NCI-H1105 (cell line): ENCODE measurements at places on chromosomes 11 and 22.

- no peak for DNase-seq
Measured at GRCh38 chr11:80186692-80187091, 745.9 kb upstream of the TENM4 start.

- no peak for DNase-seq
Measured at GRCh38 chr22:50296658-50297490, 10.6 kb downstream of the PLXNB2 start.

- peak; percentile 50 for DNase-seq
Measured at GRCh38 chr11:13462311-13462900, 616 bp downstream of the BTBD10 start.

GRCh38 chr11:45102810-45103621, 43.4 kb upstream of the PRDM11 start:
- DNase-seq, result peak; percentile 22

- DNase-seq, result no peak
Measured at GRCh38 chr22:17009640-17010291, 1.7 kb upstream of the GAB4 start.

- DNase-seq, result peak; percentile 0
Measured at GRCh38 chr11:35791088-35791958, 128.7 kb downstream of the TRIM44 start.

- no peak for DNase-seq
Measured at GRCh38 chr11:1064167-1064566, 10.5 kb upstream of the MUC2 start.

DNA sequence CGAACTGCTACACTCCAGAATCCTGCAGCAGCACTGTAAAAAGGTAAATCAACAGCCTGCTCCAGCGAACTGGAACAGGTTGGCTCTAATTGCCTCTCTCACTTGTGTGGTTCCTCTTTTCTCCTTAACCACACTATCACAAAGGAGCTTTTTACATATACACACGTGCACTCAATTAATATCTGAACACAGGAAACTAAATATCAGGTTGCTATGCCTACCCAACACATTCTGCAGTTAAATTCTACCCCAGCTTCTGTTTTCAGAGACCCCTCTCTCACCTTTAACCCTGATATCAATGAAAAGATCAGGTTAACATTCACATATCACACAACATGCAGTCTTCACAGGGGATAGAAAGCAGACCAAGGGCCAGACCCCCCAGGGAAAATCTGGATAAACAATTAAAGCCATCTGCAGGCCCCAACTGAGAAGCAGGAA, 11.0 kb downstream of the RBFOX2 start:
- peak; percentile 37 for DNase-seq

GRCh38 chr11:121437686-121438078, 14.4 kb upstream of the SORL1 start:
- DNase-seq, result no peak

DNA sequence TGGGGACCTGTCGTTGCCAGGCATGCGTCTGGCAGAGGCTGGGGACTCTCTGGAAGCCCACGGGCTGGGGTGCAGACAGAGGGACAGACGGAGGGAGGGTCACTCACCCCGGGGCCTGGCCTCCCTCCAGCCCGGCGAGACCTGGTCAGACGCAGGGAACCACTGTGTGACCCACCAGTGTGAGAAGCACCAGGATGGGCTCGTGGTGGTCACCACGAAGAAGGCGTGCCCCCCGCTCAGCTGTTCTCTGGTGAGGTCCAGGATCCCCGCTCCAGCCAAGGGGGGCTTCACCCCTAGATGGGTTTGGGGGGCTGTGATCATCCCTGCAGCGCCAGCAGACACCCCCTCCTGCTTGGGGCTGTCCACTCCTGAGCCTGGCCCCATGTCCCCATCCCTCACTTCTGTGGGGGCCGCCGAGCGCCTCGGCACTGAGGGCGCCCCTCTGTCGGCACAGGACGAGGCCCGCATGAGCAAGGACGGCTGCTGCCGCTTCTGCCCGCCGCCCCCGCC, 23.6 kb upstream of the MUC5B start:
- DNase-seq, result no peak

- DNase-seq, result no peak
Measured at GRCh38 chr11:134555510-134555909, 143.5 kb upstream of the B3GAT1 start.

DNA sequence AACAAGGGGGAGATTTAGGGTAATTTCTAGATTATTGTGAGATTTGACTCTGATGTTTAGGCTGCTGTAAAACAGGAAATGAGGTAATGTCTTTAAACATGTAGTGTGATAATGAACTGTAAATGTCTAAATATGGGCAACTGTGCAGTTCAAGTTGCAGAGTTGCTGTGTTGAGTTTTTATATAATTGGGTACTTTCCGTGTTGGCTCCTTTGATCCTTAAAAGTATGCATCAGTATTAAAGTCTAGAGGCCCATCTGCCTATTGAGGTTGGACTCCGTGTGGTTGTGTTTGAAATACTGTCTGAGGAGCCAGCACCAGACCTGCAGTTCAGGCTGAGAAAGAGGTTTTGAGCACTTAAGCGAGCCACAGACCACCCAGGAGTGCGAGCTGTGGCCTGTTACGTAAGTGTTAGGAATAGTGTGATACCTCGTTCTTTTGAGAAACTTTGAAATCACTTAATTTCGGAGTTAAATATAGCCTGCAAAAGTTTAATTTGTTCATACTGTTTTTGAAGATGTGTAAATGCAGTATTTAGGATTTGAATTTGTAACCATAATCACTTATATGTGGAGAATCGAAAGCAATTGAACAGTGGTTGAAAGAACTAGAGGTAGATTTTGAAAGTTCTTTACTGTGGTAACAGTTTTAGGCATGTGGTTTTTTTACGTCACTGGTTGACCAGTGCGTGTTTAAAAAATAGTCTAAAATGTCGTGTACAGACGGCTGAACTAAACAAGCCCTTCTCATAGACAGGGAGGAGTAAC, 9.0 kb downstream of the FAM118A start:
- no peak for DNase-seq

- DNase-seq, result no peak
Measured at GRCh38 chr22:21829523-21829922, 37.9 kb downstream of the MAPK1 start.

DNA sequence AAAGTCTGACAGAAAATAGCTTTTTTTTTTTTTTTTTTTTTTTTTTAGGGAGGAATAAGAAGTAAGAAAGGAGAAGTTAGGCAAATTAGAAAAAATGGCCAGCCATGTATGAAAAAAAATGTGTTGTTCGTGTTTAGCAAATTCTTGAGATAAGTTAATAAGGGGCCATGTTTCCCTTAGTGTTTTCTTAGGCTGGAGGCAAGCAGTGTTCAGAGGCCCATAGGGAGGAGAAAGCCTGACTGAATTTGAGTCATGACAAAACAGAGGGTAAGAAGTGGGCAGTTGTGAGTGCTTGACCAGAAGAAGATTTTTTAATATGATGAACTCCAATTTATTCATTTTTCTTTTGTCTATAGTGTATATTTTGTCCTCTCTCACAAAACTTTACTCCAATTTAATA, 766.4 kb downstream of the FAM181B start:
- peak; percentile 32 for DNase-seq

DNA sequence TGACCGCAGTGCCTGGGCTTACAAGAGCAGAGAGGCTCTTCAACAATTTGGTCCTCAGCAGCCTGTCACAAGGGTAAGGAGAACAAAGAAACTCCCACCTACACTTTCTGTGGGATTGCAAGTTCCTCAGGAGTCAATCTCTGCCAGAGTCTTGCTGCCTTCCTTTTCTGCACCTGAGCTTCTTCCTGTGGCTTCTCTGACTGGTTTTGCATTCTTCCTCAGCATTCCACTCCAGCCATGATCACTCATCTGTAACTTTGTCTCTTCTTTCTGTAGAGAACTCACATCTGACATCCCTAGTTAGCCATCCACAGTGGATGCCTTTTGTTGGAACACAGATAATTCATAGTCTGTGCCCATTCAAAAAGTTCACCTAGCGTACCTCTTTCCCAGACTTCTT, 14.2 kb upstream of the OR6A2 start:
- DNase-seq, result no peak

DNA sequence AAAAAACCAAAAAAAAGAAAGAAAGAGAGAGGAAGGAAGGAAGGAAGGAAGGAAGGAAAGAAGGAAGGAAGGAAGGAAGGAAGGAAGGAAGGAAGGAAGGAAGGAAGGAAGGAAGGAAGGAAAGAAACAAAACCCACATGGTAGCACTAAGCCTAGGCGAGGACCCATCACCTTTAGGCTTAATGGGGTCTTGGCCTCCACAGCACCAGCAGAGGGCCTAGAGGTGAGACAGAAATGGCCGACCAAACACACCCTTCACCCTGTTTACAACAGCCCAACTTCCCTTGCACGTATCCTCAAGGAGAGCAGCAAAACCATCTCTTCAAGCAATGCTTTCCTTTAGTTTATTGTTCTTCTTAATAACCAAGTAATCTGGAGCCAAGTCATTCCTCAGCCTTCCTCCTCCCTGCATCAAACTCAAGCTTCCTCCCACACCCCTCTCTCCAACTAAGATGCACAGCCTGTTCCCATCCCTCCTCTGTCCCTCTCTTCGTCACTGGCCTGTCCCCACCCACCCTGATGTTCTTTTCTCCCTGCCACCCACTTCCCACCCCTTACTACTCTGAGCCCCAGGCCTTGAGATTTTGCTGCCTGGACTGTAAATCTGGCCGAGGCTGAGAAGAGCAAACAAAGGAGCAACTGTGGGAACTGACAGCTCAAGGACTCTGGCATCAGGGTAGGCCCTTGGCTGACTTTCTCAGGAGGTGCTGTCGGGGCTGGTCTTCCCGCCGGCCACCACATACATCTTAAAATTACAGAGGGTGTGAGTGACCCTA, 26.0 kb downstream of the POU2AF1 start:
- no peak for DNase-seq

DNA sequence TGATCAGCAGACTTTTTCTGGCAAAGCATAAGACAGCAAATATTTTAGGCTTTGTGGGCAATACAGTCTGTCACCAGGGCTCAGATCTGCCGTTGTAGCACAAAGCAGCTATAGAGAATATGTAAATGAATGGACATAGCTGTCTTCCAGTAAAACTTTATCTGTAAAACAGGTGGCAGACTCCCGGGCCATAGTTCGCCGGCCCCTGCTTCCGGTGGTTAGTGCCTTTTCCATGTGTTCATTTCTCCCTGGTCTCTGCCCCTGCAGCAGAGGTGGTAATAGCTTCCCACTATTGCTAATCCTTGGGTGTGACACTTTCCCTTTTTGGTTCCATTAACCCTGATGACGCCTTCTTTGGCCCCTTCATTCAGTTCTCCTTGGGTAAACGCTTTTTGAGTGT, 93.7 kb upstream of the LDLRAD3 start:
- DNase-seq, result no peak

- no peak for DNase-seq
Measured at GRCh38 chr22:32097018-32097417, 54.0 kb downstream of the SLC5A1 start.

DNA sequence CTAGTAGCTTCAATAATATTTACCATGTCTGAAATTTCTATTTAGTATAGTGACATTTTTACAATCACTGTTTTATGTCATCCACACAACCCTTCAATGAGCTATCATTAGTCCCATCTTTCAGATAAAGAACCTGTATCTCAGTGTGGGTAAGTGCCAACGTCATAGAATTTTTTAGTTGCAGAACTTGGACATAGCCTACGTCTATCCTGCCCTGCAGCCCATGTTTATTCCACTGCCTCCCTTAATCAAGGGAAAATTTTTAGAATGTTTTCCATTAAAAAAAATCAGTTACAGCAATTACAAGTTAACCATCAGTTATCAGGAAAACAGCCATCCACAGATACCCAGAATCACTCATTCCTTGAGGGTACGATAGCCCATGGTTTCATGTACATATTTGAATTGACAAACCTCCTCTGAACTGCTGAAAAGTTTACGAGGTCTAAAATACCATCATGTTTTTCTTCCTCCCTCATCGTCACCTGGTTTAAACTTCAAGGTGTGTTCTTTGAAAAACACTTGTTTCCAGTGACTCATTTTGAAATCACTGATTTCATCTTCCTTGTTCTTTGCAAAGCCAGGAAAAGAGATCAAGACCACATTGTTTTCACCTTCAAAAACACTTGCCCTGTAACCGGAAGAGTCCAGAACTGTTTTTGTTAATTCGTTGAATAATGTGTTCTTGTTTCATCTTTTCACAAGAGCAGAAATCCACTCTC, 100.9 kb downstream of the FAM76B start:
- DNase-seq, result no peak

- no peak for DNase-seq
Measured at GRCh38 chr11:1847926-1848639, 4.8 kb upstream of the LSP1 start.

DNA sequence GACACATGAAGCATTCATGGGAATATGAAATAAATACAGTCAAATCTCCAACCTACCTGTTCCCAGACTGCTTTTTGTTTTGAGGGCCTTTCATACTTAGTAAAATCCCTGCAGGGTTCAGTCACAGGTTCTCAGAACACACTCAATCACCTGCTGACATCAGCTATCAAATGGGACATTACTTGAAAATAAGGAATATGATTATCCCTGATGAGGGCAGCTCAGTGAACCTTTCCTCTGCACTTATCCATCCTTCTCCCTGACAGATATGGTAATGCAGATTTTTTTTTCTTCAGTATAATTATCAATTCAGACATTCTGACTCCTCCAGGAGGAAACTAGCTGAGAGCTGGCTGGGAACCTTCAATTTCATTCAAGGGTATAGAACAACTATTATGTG, 1127.4 kb upstream of the CCDC90B start:
- no peak for DNase-seq

- DNase-seq, result no peak
Measured at GRCh38 chr11:117851852-117852251, 24.6 kb downstream of the FXYD6 start.

GRCh38 chr11:128827191-128827893, 39.8 kb downstream of the KCNJ1 start:
- DNase-seq, result no peak

GRCh38 chr11:43567396-43567975, 113.1 kb upstream of the HSD17B12 start:
- peak; percentile 23 for DNase-seq

DNA sequence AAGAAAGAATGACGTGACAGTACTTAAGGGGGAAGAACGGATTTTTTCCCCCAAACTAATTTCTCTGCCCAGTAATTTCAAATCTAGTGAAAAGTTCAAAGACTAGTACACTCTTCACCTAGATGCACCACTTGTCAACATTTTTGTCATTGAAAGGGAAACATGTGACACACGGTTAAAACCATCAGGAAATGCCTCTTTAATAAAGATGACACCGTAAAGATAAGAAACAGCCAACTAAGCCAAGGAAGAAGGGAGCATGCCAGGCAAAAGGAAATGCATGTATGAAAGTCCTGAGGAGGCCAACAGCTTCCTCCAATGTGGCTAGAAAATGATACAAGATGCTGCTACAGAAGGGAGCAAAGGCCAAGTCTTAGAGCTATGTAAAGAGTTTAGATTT, 49.4 kb downstream of the RSF1 start:
- no peak for DNase-seq

DNA sequence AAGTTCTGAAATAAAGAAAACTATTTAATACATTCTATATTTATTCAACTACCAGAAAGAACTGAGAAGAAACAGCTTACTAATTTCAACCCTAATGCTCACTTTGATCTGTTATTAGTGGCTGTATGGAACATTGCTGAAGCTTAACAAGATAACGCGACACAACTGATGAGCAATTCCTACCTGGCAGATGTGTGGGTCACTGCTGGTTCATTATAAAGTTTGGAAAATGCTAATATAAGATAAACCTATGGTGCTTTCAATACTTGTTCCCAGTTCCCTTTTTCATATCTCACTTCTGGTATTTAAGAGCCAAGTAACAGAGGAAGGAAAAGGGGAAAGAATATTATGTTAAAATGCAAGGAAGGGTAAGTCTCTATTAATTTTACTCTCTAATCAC, 10.5 kb downstream of the CTSC start:
- DNase-seq, result no peak
